A172 (cell line): ENCODE measurements at places on chromosomes 1 and 21. TPM values are rescaled to one million over a fixed set of nuclear protein-coding genes. Genes with fewer than 3 reads are reported as not detected.

DNA sequence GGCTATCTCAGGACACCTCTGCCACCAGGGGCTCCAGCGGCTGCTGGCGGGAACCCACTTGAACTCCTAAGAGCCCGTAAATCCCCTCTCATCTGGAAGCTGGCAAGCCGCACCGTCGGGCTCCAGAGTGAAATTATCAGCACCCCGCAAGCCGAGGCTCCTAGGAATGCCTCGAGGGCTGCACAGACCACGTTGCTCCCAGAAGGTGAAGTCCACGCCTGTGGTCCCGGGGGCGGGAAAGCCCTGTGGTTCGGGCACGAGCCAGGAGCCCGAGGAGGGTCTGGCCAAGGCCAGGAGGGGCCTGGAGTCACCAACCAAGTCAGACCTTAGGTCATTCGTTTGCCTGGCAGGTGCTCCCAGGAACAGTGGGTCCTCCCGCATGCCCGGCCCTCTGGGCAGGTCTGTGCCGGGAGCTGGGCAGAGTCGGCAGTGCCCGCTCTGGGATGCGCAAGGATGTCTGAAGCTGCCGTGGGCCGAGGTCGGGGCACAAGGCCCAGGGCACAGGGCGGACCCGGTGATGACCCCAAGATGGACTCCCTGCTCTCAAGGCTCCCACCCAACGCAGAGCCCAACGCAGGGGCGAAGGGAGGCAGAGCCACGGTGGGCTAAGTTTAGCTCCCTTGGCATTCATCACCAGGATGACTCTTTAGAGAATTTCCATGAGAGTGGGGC lies 8.9 kb downstream of the ACTRT2 start:
- no peak for DNase-seq

GRCh38 chr1:169451218-169451824 lies 24.0 kb upstream of the CCDC181 start:
- DNase-seq, result no peak

The KLHDC7A gene
- 0.91 and 2.0 TPM in 2 replicates for total RNA-seq

GRCh38 chr1:208781391-208782045 lies 537.3 kb upstream of the PLXNA2 start:
- DNase-seq, result no peak
